Dermis lymphatic vessel endothelial cell (primary cell): ENCODE measurements at places on chromosomes 16 and 17. TPM values are rescaled to one million over a fixed set of nuclear protein-coding genes. Genes with fewer than 3 reads are reported as not detected.

Gene SLC2A4
- 0.69 and 1.6 TPM in 2 replicates for total RNA-seq

Gene OGFOD1
- 42.3 and 73.3 TPM in 2 replicates for total RNA-seq

Gene TOM1L1
- 0.26 and 0.65 TPM in 2 replicates for total RNA-seq

Gene NXPH3
- 3.7 and 5.3 TPM in 2 replicates for total RNA-seq

Gene TEKT3
- 0.09 TPM in 1 of 2 replicates, not detected in the other for total RNA-seq

Gene CHD9NB
- under 0.01 TPM in 2 replicates for total RNA-seq

Gene PRDM7
- total RNA-seq = not detected in 2 replicates

Gene CLEC16A
- total RNA-seq = 11.5 and 14.7 TPM in 2 replicates

Gene AP1G1
- 48.9 and 54.7 TPM in 2 replicates for total RNA-seq

Gene ATP2A1
- 0.17 TPM in 1 of 2 replicates, not detected in the other for total RNA-seq

Gene CLEC18B
- total RNA-seq = 0.26 TPM in 1 of 2 replicates, not detected in the other
